ENCODE measurements at places on chromosomes 7 and 10.

DNA sequence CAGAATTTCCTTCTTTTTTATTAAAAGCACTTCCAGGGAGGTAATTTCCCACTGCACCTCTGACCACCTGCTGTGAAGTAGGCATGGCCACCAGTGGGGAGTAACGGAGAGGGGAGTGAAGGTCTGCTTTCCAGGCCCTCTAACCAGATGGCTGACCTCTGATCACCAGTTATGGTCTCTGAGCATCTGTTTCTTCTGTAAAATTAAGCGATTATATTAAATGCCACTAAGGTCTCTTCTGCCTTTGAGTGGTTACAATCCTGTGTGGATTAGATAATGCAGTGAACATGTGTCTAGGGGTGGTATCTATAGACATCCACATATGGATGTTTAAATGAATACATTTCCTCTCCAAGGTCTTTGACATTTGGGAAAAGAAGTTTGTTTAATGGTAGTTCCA is 199.6 kb downstream of the HERPUD2 start:
- DNase-seq = no peak

- no peak for DNase-seq
Measured at GRCh38 chr10:110759523-110759922, 112.2 kb upstream of the PDCD4 start.

DNA sequence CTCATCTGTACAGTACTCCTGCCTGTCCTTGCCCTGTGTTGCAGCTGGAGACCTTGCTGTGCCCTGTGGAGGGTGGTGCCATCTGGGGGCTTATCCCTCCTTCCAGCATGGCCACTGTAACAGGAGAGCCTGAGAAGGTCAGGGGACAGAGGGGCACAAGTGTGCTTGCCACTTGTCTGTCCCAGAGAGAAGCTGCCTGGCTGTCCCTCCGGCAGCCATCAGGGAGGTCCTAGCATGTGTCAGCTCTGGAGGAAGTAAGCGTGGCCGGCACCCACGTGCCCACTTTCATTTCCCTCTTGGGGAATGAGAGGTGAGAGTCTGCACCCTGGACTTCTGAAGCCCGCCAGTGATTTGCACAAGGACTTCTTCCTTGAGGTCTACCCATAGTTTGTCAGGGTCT is 97.0 kb upstream of the PPIF start:
- DNase-seq = no peak

GRCh38 chr7:80922253-80923049 is 3.6 kb upstream of the SEMA3C start:
- no peak for DNase-seq

- no peak for DNase-seq
Measured at GRCh38 chr7:25656581-25657026, 428.3 kb upstream of the NPVF start.

GRCh38 chr10:18368273-18368672 is 228.0 kb downstream of the CACNB2 start:
- DNase-seq = no peak

DNA sequence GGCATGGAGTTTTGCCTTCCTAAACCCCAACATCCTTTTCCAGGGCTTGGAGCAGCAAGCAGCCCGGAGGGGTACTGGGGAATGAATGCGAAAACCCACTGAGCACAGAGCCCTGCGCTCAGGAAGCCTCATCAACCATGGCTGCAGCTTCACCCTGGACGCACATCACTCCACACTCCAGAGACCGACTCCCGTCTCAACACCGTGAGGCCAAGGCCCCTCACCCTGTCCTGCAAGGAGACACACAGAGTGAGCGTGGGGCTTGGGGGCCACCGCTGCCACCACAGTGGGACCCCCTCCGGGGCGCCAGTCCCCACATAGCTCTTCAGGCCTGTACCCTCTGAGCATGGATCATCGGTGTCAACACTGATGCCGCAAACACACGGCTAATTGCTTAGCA is 41.9 kb downstream of the DPYSL4 start:
- no peak for DNase-seq

GRCh38 chr7:155809947-155810769 is 2.1 kb downstream of the SHH start:
- DNase-seq = no peak

DNA sequence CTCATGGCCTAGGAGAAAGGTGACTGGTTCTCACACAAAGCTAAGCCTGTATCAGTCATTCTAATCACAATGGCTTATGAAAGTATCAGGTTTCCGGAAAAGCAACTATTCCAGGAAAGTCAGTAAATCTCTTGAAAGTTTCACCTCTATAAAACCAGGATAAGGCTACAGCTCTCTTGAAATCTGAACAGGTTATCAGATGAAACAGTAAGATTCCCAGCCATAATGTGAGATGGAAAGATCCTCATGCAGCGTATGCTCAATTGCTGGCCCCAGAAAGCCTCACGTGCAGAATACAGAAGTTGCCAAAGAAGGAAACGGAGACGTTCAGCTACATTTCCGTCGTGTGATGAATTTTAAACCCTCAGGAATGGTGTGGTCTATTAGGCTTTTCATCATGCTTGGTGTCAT is 90.0 kb downstream of the PFKFB3 start:
- DNase-seq = no peak

DNA sequence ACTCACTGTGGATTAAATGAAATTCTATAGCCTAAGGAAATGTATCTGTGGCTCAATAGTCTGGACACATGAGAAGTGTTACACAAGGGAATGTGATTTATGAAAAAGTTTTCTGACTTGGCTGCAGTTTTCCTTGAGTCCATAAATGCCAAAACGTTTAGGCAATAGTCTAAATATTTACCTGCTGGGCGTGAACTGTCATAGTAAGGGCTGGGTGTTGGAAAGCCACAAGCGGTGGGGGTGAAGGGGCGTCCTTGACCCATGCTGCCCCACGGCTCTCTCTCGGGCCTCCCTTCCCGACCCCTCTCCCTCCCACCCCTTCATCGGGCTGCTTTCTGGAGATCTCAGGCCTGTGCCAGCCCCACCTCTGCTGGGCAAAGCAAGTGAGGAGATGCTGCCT is 223.7 kb downstream of the BUB3 start:
- DNase-seq = no peak

DNA sequence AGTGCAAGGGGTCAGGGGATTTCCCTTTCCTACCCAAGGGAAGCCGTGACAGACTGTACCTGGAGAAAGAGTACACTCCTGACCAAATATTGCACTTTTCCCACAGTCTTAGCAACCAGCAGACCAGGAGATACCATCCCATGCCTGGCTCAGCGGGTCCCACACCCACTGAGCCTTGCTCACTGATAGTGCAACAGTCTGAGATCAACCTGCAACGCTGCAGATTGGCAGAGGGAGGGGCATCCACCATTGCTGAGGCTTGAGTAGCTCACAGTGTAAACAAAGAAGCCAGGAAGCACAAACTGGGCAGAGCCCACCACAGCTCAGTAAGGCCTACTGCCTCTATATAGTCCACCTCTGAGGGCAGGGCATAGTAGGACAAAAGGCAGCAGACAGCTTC is 53.9 kb downstream of the PIK3CG start:
- no peak for DNase-seq

DNA sequence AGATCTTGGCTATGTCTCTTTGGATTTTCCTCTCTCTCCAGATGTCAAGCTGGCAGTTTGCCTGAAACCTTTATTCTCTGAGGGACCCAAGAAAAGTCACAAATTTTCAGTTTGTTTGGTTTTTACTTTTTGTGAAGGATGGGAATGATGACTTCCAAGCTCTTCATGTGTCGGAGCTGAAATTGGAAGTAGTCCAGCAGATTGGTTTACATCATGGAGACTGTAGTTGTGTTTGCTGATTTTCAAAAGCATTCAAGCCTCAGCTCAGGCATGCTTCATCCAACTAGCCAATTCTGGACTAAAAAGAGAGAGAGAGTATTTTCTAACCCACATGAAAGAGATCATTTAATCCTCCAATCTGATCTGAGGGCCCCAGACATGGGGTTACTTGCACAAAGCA is 326.2 kb upstream of the AUTS2 start:
- DNase-seq = no peak

DNA sequence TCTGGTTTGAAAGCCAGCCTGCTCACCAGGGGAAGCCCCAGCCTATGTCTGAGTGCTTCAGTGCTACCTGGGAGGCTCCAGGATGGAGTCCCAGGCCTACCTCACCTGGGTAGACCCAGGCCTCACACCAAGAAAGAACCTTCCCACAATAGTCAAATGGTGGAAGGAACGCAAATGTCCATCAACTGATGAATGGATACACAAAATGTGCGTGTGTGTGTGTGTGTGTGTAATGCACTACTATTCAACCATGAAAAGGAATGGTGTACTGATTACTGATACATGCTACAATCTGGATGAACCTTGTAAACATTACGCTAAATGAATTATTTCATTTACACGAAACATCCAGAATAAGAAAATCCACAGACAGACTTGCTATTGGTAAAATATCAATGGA is 15.2 kb upstream of the ADRB1 start:
- no peak for DNase-seq

All from activated T-helper 1 cell treated with anti-CD3 and anti-CD28 coated beads, Interleukin-2, amount 50 U/mL, for 16 hours (primary cell).